ENCODE measurements at places on chromosomes 11 and 22.

DNA sequence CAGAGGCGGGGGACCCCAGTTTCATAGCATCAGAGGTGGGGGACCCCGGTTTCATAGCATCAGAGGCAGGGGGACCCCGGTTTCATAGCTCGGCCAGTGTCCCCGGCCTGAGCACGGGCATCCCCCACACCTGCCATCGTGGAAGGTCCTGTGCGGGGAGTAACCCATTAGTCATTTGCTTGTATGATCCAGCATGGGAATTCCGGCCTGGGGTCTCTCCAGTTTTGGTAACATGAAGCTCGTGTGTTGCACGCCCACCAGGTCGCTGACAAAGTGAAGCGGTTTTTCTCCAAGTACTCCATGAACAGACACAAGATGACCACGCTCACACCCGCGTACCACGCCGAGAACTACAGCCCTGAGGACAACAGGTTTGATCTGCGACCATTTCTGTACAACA is 29.0 kb upstream of the KRTAP5-7 start:
- no peak for DNase-seq

- DNase-seq: no peak
Observed at GRCh38 chr22:44944883-44945601, 64.8 kb downstream of the PHF21B start.

DNA sequence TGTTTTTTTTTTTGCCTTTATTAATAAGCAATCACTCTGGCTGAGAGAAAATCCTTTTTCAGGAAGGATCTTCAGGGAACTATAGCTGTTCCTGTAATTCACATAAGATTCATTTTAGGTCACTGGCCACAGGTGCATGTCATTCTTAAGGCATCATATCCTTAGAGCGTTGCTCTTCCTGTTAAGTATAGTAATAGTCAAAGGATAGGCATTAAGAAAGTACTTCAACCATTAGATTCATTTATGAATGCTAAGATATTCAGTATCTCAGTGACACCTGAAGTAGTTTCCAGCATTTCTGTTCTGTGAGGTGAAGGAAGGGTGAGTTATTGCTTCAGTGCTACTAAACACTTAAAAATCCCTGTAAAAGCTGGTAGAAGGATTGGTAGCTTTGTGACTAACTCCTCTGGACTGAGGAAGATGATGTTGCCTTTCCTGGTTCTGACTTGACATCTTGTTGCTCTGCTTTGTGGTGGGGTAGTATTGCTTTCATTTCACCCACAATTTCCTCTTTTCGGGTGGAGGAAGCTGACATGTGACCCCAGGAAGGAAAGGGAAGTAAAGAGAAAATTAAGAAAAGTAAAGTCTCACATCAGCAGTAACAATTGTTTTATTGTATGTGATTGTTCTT is 34.7 kb downstream of the RNF169 start:
- DNase-seq: no peak

DNA sequence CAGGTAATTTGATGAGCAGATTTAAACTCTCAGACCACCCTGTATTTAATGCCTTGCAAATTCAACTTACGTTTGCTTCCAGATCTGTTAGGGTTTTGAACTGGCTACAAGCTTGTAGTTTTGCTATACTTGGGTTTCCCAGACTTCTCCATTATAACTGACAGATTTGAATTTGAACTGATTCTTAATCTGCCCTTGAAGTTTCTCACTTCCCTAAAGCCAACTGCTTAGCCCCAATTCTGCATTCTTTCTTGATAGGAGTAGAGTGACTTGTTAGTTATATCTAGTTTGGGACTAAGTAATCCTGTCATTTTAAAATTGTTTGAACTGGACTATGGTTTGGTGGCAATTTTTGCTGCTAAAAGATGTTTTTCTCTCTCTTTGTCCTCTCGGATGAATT is 9.7 kb downstream of the LAYN start:
- DNase-seq: no peak

DNA sequence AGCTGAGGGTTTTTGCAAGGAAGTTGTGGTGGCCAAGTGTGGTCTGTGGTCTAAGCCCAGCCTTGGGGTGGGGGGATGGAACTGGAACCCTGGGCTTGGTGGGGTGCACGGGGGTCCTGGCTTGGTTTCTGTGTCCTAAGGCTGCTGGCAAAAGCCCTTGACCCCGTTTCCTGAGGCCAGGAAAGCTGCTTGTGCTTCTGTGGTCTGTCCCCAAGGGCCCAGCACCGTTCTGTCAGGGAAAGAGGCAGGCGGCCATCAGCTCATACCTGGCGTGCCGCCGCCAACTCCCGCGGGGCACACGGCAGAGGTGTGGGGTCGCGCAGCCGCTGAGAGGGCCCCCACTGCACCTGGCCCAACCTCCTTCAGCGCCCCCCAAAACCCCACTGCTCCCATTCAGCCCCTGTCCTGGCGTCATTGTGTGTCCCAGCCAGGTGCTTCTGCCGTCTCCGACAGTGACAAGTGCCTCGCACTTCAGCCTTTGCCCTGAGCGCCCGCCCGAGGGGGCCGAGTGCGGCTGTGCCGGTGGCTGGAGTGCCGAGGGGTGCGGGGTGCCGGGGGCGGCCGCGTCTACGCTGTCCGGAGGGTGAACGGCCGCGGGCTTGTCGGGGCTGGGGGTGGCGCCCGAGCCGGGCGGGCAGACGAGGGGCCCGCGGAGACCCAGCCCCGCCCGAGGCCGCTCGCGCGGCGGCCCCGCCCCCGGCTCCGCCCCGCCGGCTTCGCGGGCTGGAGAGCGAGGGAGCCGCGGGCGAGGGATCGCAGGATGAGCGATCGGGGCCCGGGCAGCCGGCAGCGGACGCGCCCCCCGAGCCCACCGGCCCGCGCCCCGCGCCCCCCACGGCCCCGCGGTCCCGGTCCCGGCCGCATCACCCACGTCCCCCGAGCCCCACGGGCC is at the start of gene CNIH2:
Gene CNIH2 (plus strand): TSS at position 705 of the 892 bp plus-strand sequence. CDS start 282 bp downstream, outside the sequence.
- no peak for DNase-seq

GRCh38 chr11:61609980-61610366 is 29.1 kb upstream of the SYT7 start:
- no peak for DNase-seq

DNA sequence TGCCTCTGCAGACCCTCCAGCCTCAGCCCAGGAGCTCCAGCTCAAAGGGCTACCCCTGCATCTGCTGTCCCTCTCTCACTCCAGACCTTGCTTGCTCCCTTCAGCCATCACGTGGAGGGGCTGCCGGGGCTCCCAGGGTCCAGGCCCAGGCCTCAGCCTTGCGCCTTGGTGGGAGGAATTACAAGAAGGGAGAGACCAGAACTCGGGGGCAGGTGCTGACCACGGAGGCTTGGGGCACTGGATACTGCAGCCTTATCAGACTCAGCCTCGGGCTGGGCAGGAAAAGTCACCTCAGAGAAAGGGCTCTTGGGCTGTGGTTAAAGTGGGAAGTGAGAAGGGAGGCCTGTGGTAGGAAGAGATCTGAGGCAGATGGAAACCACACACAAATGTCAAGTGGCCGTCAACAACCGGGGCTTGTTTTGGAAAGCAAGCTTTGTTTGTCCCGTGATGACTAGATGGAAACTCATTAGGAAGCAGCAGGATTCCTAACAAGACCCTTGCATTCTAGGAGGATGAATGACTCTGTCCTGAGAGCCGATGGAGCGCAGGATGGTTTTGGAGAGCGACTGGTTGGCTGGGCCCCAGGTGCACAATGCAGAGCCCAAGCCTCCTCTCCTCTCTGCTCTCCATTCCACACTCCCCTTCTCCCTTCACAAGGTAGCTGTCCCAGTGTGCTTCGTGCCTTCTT is 1321.7 kb downstream of the TBC1D22A start:
- DNase-seq: no peak

GRCh38 chr11:19895776-19896175 is 183.1 kb downstream of the NAV2 start:
- DNase-seq: no peak

DNA sequence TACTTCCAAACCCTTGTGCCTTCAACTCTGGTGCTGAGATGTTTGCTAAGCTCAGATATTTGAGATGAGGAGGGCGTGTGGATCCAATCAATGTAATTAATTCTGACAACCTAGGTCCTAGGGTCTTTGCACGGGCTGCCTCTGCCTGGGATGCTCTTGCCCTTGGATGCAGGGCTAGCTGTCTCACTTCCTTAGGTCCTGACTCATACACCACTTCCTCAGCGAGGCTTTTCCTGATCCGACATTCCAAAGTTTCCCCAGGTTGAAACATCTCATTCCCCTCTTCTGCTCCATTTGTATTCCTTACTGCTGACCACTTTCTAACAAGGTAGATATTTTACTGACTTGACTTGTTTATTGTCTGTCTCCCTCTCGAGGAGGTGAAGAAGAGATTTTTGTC is 43.0 kb upstream of the NTM start:
- DNase-seq: no peak

DNA sequence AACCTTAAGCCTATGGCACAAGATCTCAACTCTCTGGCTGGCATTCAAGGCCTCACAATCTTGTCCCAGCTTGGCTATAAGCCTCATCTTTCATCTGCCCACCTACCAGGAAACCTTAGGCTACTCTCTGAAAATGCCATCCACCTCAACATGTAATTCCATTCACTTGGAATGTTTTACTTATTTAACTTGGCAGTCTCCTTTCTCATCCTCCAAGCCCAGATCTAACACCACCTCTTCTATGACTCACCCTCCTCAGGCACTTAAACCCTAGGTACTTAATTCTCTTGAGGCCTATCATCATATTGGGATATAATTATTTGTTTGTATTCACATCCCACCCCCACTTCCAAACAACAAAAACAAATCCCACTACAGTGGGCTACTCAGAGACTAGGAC is 15.0 kb downstream of the POGLUT3 start:
- no peak for DNase-seq

DNA sequence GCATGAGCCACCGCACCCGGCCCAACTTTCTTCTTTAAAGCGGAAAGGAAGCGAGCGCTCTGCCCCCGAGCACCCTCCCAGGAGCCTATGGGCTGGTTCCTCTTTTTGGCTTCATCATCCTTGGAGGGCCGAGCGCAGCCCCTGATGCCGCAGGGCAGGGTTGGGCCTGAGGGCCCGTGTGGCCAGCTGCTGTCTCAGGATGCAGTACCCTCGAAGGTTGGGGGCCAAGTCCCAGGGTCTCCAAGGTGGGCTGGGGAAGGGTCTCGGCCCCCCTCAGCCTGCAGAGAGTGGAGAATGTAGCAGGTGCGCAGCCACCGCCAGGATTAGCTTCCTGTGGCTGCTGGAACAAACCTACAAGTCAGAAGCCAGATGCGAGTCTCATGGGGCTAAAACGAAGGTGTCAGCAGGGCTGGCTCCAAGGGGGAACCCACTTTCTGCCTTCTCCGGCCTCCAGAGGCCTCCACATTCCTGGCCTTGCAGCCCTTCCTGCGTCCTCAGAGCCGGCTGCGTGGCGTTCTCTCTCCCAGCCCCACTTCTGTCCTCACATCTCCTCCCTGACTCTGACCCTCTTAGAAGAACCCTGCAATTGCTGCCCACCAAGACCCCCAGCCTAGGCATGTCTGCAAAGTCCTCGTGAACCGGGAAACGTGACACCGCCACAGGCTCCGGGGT is 2.9 kb downstream of the PANX2 start:
- DNase-seq: no peak

DNA sequence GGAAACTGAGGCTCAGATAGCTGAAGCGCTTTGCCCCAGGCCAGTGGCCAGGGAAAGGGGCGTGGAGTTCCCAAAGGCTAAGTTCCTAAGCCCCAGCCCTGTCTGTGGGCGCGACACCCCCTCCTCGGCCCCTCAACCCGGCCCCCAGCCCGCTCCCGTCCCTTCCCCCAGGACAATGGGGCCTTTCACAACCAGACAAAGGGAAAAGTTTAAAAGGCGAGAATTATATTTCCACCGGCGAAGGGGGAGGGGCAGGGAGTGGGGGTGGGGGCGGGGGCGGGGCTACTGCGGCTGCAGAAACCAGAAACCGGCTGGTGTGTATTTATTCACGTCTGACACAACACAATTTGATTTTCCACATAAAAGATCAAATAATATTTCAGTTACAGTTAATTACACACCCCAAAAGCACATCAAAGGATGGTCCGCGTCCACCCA is 192.1 kb downstream of the MN1 start:
- no peak for DNase-seq

- DNase-seq: no peak
Observed at GRCh38 chr11:76803023-76803422, 19.9 kb downstream of the TSKU start.

DNA sequence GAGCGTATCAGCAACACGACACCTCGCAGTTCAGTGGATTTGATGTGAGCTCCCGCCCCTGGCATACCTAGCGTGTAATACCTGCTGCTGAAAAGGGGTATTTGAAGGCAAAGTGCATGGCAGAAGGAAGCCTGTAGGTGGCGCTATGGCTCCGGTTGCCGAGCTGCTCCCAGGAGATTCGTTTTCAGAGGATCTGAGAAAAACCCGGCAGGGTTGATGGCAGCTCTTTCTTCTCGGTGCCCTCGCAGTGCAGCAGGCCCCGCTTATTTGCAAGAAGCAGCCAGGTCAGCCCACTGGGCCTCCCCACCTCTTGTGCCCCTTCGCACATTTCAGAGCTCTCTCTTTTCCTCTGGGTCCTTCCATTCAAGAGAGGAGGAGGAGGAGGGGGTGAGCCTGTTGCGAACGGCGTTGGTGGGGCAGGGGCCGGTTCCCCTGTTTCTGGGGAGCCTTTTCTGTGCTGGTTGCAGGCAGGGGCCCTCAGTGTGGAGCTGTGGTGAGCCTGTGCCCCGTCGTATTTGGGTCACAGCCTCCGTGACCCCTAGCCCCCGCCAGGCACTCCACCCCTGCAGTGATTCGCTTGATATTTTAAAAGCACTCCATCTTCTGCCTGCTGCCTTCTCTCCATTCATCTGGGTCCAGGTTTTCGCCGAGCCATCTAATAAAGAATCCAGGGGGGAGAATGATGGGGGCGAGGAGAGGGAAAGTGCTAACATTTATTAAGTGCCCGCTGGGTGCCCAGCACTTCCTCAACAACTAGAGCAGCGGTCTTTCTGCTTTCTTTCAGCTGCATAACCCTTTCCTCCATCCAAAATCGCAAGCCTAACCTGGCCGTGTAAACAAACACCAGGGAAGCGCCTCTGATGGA is 85.3 kb upstream of the SYT13 start:
- peak; percentile 74 for DNase-seq

DNA sequence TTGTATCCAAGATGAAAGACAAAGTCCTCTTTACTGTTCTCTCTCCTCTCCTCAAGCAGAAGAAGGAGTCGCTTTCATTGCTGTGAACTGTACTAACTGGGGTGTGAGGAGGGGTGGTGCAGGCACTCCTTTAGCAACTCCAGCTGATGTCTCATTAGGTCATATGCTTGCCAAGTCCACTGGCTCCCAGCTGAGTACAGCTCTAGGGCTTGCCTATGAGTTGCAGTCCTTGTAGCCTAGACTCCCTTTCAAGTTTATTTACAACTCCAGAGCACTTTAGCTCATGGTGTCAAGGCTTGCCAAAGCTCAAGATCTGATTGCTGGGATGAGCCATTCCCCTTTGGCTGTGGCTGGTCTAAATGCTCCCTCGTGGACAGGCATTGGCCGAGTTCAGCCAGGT is 55.1 kb upstream of the PDGFD start:
- DNase-seq: no peak

GRCh38 chr11:65225279-65226102 is 36.3 kb upstream of the POLA2 start:
- DNase-seq: no peak

- no peak for DNase-seq
Observed at GRCh38 chr11:127199306-127199801, 198.8 kb upstream of the KIRREL3 start.

Data from cerebellar nuclear complex (tissue), 1 donor.